ENCODE measurements at places on chromosomes 12 and 14.

- no peak for DNase-seq
Measured at GRCh38 chr12:124490584-124491305, 76.7 kb downstream of the NCOR2 start.

DNA sequence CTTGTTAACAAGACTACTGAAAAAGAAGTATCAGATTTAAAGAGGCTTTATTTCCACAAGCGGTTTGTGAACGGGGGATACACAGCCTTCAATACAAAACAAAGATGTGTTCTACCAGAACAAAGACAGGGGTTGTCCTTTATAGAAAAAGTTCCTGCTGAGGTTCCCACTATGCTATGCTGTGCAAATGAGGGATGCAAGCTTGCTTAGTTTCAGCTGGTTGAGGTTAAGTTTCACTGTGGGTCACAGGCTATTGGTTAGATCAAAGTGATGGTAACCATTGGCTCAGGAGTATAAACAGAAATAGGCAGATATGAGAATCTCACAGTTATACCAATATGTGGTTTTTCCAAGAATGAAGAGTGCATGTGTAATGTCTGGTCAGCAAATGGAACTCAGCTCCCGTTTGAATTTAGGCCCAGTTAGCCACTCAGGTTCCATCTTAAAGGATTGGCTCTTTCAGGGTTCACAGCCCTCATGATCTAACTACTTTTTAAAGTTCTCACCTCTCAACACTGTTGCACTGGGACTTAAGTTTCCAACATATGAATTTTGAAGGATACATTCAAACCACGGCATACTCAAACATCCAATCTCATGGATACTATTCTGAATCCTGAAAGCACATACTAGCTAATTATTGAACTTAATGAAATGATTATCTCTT lies 215.4 kb upstream of the DCN start:
- no peak for DNase-seq

- DNase-seq, result no peak
Measured at GRCh38 chr12:89069431-89069830, 282.9 kb downstream of the DUSP6 start.

- no peak for DNase-seq
Measured at GRCh38 chr12:10048526-10048925, 18.0 kb downstream of the CLEC9A start.

- DNase-seq, result no peak
Measured at GRCh38 chr12:118637767-118638370, 261.5 kb downstream of the SUDS3 start.

DNA sequence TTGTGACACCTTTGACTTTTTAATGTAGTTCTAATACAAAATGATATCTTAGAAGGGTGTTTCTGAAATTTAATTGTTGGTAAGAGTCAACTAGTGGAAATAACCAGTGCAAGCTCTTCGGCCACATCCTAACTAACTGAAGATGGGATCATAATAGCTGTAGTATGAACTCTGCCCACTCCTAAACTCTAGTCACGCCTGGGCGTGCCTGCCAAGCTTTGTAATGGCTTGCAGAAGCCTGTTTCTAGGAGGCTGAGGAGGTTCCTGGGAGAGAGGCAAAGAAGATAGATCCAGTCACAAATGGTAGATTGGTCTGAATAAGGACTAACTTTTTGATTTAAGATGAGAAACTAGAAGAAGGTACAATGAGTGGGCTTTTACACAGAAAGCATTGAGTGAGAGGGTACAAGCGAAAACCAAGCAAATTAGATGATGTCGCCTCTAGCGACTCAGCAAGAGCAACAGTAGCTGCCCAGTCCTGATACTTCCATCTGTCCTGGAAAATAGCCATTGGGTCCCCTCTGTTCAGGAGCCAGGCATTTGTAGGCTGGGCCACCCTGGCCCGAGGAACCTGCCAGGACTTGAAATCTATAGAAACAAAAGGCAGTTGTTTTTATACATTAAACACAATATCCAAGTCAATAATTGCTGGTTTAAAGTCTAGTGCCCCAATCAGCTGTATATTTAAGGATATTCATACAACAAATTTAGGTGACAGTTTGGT lies 148.8 kb downstream of the SLC38A4 start:
- DNase-seq, result no peak

- no peak for DNase-seq
Measured at GRCh38 chr12:111776836-111777344, 10.2 kb downstream of the ALDH2 start.

DNA sequence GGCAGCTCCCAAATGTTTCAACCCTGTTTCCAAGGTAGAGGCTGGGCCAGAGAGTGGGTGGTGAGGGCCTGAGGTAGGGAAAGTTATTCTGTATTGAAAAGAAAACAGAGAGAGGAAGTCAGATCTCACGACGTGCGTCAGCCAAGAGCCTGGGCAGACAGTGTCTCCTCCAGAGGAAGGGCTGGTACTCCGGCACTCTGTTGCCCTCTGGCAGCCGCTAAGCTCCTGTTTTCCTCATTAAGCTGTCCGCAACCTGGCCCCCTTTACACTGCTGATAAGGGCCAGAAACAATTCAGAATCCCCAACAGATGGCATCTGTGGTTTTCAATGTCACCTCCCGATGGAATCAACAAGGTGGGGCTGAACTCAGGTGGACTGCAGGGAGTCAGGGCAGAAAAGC lies 26.0 kb upstream of the LTBP2 start:
- no peak for DNase-seq

DNA sequence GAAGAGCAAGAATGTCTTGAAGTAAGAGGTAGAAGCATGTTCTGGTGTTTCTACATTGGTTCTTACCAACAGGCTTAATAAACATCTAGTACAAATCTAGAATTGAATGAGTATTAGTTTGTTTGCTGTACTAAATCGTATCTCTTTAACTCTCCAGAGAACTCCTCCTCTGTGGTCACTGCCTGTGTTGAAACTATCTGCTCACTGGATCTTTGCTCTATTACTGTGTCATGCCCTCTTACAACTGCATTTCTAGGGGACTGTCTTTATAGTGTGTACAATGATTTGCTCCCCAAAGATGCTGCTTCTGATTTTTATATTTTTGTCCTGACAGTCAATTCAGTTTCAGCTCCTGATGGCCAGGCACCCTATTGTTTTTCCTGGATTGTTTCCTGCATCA lies 50.1 kb upstream of the E2F7 start:
- DNase-seq, result no peak

- no peak for DNase-seq
Measured at GRCh38 chr12:91126516-91126915, 15.2 kb upstream of the LUM start.

DNA sequence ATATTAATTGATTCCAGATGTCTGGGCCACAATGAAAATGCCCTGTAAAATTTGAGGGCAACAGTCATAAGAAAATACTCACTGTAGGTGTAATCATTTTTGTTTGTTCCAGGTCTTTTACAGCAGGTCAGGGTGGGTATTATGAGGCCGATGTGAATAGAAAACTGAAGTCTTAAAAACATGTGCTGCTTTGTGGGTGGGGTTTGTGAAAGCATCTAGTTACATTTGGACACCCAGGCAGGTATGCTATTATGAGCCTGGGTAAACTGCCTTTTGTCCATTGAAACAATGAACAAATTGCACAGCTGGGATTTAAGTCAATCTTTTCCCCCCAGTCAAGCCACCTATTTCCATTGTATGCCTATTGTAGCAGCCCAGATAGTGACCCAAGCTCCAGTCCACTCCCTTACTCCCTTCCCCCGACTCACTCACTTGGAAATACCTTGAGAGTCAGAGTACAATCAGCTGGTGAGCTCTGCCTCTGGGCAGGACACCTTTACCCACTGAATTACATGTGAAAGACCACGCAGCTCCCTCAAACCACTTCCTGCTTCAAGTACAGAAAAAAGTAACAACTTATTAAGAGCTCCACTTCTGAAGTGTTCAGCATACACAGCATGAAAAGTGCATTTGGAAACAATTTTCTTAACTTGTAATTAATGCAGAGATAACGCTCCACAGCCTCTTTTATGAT lies 1.8 kb downstream of the IGF1 start:
- no peak for DNase-seq

DNA sequence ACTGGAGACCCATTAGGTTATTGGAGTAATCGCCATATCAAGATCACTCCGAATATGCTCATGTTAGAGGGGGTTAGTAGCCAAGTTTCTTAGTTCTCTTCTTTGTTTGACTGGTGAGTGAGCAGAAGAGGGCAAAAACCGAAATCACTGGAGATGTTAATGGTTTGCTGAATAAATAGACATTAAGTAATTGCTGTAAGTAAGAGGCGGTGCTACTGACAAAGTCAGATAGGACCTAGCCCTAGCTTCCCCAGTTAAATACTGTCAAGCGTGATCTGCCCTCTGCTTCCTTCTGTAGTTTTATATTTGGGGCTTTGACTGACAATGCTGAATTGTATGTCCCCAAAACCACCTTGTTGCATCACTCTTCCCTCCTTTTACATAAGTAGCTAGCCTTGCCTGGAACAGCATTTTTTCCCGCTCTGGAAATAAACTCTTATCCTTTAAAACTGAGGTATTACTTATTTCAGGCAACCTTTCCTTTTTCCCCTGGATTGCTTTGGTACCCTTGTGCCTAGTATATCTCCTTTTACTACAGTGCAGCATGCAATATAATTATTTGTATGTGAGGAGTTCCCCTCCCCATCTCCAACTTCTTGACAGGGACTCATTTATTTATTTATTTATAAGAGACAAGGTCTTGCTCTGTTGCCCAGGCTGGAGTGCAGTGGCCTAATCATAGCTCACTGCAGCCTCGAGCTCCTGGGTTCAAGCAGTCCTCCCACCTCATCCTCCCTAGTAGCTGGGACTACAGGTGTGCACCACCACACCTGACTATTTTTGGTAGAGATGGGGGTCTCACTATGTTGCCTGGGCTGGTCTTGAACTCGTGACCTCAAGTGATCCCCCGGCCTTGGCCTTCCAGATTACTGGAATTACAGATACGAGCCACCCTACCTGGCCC lies 1.4 kb downstream of the SNRPF start:
- no peak for DNase-seq

- DNase-seq, result no peak
Measured at GRCh38 chr12:100752841-100753240, 41.7 kb upstream of the ANO4 start.

GRCh38 chr14:106845286-106846087 lies 1319.1 kb downstream of the TMEM121 start:
- DNase-seq, result no peak

GRCh38 chr14:91847693-91848092 lies 19.6 kb downstream of the TC2N start:
- no peak for DNase-seq

All from activated T-helper 9 cell treated with anti-CD3 and anti-CD28 coated beads, Interleukin-2, amount 50 U/mL, for 16 hours (primary cell).